Pericardium fibroblast (primary cell): ENCODE measurements at places on chromosomes 3 and 15. TPM values are rescaled to one million over a fixed set of nuclear protein-coding genes. Genes with fewer than 3 reads are reported as not detected.

GOLGA8G gene
- not detected in 2 replicates for total RNA-seq

ACKR4 gene
- total RNA-seq: 0.23 TPM in 1 of 2 replicates, not detected in the other

HHATL gene
- total RNA-seq: not detected in 2 replicates

LRRC15 gene
- total RNA-seq: 0.17 TPM in 1 of 2 replicates, not detected in the other

MESP1 gene
- 0.23 and 0.26 TPM in 2 replicates for total RNA-seq

MCF2L2 gene
- total RNA-seq: 0.58 TPM in 1 of 2 replicates, not detected in the other

HESX1 gene
- not detected in 2 replicates for total RNA-seq

TIMP4 gene
- total RNA-seq: 13.1 and 13.7 TPM in 2 replicates

SLC9C1 gene
- total RNA-seq: not detected in 2 replicates

MYZAP gene
- total RNA-seq: 0.35 and 0.68 TPM in 2 replicates

GOLGA6B gene
- not detected in 2 replicates for total RNA-seq

PTX3 gene
- 1,042 and 2,456 TPM in 2 replicates for total RNA-seq

FBXO40 gene
- not detected in 2 replicates for total RNA-seq

TM4SF18 gene
- total RNA-seq: under 0.01 and 7.1 TPM in 2 replicates

OCA2 gene
- total RNA-seq: 0.12 TPM in 1 of 2 replicates, not detected in the other

RNU5B-1 gene
- total RNA-seq: not detected in 2 replicates

U2SURP gene
- 22.3 and 26.1 TPM in 2 replicates for total RNA-seq

UACA gene
- 33.1 and 36.4 TPM in 2 replicates for total RNA-seq

GABPB1 gene
- total RNA-seq: 9.1 and 18.4 TPM in 2 replicates

FOXB1 gene
- total RNA-seq: not detected in 2 replicates

ECE2 gene
- not detected in 2 replicates for total RNA-seq
